ENCODE measurements at places on chromosomes 1 and 21.

DNA sequence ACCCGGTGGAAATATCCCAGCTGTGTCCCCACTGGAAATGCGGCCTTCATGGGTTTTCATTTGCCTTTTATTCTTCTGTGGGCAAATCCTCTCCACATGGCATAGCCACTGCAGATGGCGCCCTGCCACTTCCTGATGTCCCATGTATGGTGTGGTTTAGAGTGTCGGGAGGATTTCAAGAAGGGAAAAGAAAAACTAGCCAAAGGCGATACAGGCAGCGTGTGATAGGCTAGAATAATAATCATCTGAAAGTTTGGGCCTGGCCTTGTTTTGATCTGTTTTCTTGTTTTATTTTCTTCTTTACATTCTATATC is 123.6 kb downstream of the PEX14 start:
- DNase-seq, result no peak

GRCh38 chr1:179066471-179066870 is 15.4 kb upstream of the TOR3A start:
- no peak for DNase-seq

- no peak for DNase-seq
Observed at GRCh38 chr1:156100205-156100995, 14.1 kb upstream of the LMNA start.

DNA sequence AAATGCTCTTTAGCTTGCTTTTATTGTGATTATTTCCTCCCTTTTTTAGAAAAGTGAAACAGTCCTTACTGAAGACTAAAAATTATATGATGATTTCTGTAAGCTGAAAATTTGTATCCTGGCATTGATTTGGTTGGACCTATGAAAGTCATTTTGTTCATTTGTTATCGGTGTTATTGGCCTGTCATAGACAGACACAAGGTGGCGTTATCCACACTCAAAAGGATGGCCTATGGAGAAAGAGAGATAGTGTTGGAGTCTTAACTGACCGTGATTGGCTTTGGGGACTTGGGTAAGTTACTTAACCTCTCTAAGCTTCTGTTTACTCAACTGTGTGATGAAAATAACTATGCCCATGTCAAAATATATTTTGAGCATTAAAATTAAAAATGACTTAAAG is 203.6 kb upstream of the CHODL start:
- no peak for DNase-seq

GRCh38 chr21:15552914-15553494 is 176.8 kb upstream of the USP25 start:
- no peak for DNase-seq

DNA sequence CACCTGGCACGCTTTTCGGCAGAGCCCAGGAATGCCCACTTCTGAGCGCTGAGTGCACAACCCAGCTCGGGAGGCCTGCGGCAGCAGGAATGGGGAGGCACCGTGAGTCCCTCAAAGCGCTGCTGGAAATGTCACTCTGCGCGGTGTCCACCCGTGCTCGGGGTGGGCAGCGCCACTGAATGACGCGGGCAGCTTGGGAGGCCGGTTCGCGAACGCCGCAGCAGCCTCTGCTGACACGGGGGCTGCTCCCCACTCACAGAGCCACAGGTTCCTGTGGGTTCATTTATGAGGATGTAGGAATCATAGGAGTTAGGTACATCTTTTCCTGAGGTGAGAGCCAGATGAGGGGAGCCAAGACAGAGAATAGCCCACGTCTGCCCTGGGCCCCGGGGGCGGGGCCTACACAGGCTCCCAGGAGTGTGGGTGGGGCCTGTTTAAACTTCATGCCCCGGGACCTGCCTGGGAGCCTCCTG is 146.7 kb upstream of the COL6A1 start:
- no peak for DNase-seq

DNA sequence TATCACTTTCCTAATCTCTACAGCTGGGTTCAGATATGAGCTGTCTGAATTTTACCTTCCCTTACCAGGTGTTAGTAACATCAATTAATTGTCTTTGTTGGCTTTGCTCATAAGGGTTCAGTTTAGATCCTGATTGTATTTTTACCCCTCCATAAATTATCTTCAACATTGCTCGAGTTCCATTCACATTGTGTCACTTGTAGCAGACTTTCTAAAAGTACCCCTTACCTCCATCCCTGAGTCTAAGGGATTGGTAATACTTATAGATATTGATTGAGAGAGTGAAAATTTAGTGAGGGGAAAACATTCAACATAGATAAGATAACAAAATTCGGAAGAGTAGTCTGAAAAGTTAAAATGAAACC is 7.3 kb downstream of the RASAL2 start:
- no peak for DNase-seq

DNA sequence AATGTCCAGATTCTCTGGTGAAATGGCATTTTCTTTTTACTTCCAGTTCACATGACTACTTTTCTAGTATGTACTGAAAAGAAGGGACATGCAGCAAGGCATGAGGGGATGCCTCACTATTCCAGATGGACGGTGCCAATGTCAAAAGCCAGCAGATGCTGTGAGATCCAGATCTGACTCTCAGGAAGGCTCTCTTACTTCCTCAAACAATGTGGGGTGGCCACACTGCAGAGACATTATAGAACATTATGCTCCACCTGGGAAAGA is 17.7 kb downstream of the CRYZ start:
- no peak for DNase-seq

- no peak for DNase-seq
Observed at GRCh38 chr1:66354311-66355201, 179.4 kb upstream of the SGIP1 start.

DNA sequence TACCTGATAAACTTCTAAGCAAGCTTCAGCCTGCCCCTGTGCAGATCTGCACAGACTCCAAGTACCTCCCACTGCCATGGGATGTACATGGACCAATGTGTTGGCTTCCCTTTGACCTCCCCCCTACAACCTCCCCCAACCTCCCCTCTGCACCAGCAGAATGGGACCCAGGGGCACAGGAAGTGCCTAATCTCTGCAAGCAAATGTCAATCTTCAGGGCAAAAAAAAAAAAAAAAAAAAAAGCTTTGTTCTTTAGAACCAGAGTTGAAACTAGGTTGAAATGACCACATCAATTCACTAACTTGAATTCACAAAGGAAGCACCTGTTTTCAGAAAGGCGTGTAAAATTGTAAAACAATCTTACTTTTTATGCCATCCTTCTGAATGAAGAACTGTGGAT is 53.9 kb upstream of the TIAM1 start:
- no peak for DNase-seq

All from cortex of kidney (tissue), 1 donor.